ENCODE measurements at places on chromosomes 1 and 21.
A peak's percentile ranks its signal among the peaks of the same experiment; 100 is the strongest.

DNA sequence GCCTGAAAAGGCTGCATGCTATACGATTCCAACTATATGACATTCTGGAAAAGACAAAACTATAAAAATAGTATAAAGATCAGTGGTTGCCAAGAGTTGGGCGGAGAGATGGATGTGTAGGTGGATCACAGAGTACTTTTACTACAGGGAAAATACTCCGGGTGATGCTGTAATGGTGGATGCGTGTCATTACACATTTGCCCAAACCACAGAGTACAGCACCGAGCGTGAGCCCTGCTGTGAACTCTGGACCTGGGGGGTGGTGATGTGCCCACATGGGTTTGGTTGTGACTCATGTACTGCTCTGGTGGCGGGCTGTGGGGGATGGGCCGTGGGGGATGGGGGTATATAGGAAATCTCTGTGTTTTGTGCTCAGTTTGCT, 162.7 kb upstream of the COL6A1 start:
- DNase-seq: no peak

- no peak for DNase-seq
Observed at GRCh38 chr21:17506951-17507350, 5.9 kb upstream of the CXADR start.

DNA sequence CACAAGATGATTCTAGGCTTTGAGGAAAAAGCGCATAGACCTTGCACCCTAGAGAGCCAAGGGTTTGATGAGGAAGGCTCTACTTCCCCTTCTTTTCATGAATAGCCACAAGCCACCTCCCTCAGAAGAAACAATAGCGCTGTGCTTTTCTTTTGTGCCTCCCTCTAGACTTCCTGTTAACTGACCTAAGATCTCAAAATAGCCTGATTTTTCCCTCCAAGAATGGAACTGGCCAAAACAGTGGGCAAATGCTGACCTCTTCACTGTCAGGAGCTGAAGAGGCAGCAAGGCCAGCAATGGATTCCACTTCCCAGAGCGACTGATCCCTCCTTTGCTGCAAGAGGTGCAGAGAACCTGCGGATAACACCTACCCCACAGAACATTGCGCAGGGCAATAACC, 362.8 kb downstream of the KCNH1 start:
- DNase-seq: no peak

- DNase-seq: peak; percentile 89
Observed at GRCh38 chr21:28220680-28221079, 772.0 kb downstream of the LTN1 start.

DNA sequence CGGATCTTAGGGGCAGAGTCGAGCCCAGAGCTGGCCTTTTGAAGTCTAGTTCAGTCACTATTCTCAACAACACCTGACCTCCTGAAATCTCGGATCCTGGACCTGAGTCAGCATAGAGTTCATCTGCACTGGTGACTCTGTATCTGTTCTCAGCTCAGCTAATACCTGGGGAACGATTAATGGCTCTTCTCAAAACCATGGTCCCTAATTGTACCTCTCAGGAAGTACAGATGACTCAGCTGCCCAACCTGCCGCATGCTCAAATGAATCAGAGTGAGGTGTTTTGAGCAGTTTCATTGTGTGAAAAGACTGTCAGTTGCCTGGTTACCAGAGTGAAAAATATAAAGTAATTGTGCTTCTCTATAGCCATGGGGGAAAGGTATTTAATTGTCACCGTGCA, 89.2 kb downstream of the SLC35F3 start:
- no peak for DNase-seq

GRCh38 chr1:59967141-59967697, 40.6 kb upstream of the CYP2J2 start:
- peak; percentile 12 for DNase-seq

GRCh38 chr1:101532377-101532776, 295.6 kb downstream of the S1PR1 start:
- no peak for DNase-seq

DNA sequence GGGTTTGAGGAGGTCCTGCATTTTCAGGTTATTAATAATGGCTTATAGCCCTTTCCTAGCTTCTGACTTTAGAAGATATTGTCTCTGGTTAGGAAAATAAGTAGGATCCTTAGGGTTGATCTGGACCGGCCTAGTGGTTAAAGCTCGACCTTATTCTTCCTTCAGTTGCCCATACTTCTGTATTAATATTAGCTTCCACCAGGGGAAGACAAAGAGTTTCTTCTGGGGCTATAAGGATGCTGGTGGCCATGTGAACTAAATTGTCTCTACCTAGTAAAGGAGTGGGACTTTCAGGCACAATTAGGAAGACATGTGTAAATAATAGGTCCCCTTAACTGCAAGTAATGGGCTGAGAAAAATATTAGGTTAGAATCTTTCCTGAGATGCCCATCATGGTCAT, 20.6 kb upstream of the FCGR2A start:
- DNase-seq: peak; percentile 10

GRCh38 chr1:214467078-214467585, 84.3 kb downstream of the PTPN14 start:
- no peak for DNase-seq

GRCh38 chr1:232101231-232101630, 474.6 kb downstream of the DISC1 start:
- no peak for DNase-seq

- no peak for DNase-seq
Observed at GRCh38 chr1:160325252-160325651, 17.8 kb downstream of the COPA start.

- DNase-seq: no peak
Observed at GRCh38 chr21:45887788-45888187, 93.8 kb upstream of the COL6A1 start.

DNA sequence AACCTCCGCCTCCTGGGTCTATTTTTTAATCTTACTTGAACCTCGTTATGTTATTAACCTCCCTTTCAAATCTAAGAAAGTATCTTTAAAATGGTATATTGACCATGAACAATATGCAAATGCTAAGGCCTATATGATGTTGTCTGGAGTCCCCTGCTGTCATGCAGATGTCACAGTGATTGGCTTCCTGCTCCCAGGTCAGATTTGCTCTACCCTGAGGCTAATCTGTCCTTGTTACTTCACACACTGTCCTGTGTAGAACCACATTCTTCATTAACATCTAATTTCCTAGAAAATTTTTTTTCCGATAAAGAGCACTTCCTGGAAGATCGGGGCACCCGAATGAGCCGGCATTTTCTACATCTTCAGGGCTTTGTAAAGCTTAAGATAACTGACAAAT, 306.6 kb downstream of the MRPL39 start:
- DNase-seq: no peak

GRCh38 chr1:162351246-162351842, 25.3 kb downstream of the SPATA46 start:
- no peak for DNase-seq

- no peak for DNase-seq
Observed at GRCh38 chr1:152348447-152348846, 11.4 kb downstream of the FLG2 start.

DNA sequence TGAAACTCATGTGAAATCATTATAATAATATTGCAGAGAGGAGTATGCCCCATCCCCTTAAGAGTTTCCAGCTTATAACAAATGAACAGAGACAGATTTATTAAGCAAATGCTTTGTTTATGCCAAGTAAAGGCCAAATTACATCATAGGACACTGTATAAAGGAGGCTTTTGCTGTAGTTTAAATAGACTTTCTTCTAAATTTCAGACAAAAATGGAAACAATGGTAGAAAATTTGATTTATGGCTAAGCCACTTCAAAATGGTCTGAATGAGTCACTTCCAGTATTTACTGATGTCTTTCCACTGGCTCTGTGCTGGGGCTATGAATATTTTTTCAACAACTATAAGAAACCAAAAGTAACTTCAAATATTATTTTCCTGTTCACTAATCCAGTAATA, 81.1 kb upstream of the ST6GALNAC5 start:
- DNase-seq: no peak

DNA sequence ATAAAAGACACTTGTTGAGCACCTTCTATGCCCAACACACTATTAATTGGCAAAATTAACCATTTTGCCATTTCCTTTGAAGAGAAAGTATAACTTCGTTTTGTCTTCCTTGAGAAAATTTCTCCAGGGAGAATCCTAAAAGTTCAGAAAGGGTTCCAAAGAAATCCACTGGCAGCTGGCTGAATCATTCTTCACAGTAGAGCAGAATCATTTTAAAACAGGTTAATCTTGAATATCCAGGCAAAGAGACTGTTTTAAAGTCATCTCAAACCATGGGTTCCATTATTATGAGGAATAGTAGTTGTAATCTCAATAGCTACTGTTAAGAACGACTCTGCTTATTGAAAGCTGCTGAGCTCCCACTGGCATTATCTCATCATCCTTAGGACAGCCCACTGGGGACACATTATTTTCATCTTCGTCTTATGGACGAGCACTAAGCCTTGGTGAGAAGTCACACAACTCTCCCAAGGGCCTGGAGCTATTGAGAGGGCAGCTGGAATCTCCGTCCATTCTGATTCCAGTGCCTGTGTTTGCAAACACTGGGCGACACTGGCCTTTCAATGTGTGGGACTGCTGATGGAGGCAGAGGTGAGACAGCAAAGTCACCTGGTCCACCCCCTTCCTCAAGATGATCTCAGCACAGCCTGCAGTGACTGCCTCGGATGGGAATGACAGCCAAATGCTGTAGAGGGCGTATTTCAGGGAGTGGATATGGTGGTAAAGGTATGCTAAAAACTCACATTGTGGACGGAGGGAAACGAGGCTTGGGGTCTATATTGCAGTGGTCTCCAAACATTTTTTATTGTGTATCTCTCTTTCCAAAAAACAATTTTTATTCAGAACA, 15.3 kb upstream of the PGBD5 start:
- DNase-seq: no peak

- peak; percentile 51 for DNase-seq
Observed at GRCh38 chr1:171754353-171754705, 12.5 kb upstream of the VAMP4 start.

DNA sequence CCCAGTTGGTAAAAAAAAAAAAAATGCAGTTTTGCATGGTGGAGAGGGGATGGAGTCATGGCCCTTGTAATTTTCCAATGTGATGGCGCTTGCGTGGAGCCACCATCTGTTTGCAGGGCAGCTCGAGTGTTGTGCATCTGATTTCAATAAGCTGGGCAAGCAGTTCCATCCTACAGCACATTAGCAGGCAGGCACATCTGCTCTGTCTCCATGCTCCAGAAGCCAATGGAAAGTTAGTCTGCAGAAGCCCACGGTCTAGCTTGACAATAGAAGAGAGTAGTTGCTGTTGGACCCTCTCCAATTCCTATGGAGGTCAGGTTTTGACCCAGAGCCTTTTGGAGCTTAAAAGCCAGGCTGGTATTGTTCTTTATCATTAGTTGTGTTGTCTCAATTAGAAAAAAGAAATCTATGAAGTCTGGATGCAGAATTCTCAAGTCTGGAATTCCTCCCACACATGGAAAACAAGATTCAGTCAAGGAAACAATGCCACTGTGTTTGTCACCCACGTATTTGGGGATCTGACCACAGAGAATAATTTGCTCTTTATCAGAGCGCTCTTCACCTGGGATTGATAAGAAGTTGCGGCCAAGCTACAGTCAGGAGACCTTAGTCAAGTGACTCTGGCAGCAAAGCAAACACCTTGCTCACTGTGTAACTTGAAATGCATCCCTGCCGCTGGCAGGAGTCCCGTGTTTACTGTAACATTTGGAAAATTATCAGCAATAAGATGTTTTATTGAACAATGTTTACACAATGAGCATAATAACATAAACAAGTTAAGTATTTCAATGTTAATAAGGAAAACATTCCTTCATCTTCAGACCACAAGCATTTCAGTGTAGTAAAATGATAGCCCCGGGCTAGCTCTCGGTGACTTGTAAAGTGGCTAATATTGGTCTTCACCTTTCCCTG, 20.7 kb downstream of the NGF start:
- no peak for DNase-seq

DNA sequence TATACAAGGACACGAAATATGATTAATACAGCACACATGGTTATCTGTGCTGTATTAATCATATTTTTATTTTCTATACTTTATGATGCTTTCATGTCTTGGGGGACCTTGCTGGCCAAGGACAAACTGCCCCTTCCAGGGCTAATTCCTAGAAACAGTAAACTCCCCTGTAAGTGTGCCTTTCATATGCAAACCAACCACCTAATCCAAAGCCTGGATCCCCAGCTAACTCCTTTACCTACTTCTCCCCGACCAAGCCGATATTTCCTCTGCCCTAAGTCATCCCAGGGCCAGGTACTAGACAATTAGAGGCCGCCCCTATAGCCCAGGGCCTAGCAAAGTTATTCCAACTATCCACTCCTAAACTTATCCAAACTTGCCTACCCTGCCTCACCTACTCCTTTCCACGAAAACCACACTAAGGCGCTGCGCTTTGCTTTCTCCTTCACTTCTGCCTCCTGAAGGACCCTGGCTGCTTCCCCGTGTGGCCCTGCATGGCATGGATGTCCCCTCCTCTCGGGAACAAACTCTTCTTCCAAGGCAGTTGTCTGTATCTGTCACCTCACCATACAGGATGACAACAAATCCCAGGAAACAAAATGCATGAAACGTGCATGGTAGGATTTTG, 10.2 kb downstream of the SH3BP5L start:
- DNase-seq: no peak

DNA sequence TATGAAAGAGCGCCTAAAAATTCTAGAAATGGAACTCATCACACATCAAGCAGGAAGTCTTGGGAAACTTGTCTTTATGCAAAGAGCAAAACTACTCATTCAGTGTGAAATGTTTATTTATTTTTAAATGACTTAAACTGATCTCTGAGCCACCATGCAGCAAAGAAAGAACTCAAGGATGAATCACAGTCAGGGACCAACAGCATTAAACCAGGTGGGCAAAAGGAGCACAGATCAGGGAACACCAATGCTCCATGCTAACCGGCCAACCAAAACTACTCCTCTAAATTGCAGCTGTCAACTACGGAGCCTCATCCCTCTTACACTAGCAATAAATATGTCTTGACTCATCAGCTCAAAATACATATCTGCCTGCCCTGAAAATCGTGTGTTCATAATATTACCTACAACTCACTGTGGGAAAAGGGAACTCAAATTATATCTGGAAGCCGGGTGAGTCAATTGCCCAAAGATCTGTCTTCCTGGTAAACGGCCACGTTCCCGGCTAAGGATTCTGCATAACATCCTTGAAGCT, 129.2 kb downstream of the PTPN14 start:
- no peak for DNase-seq

DNA sequence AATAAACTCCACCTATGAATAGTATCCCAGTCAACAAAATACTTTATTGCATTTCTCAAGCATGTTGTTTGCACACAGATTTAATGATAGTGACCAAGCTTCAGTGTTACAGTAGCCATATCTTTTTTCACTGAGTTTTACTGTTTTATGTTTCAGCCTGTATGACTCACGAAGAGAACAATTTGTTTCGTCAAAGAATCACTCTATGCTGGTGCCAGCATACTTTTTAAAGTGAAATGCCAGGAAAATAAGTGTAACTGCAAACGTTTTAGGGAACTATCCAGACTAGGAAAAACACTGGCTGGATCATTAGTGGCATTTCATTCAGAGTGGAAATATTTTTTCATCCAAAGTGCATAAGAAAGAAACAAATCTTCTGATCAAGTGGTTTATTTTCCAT, 210.8 kb downstream of the COL11A1 start:
- peak; percentile 81 for DNase-seq

GRCh38 chr1:25567710-25568089, 24.3 kb downstream of the LDLRAP1 start:
- no peak for DNase-seq

GRCh38 chr1:182192966-182193365, 131.5 kb upstream of the ZNF648 start:
- no peak for DNase-seq

- DNase-seq: no peak
Observed at GRCh38 chr1:116503546-116504307, 67.1 kb downstream of the CD58 start.
